ENCODE measurements at places on chromosomes 6 and 20.

GRCh38 chr6:83511901-83512681 is at the start of gene PRSS35:
TSS of gene PRSS35 (plus strand) at chr6:83512534. CDS start at chr6:83523442, 10,908 bp downstream.
- DNase-seq = no peak

DNA sequence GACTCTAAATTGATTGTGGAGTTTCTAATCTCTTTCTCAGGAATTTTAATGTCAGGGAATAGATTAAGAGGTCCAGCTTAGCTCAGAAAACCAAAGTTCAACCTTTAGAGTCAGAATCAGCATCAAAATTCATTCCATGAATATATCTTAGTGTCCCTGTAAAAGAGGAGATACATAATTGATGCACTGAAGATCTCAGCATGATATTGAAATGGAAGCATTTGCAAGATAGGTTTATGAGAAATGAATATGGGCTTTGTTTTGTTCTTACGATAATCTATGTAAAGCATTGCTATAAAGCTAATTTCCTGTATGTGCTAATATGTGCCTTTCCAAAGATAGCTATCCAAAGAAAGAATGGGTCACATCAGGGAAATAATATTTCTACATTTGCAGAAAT is 404.5 kb upstream of the HSF2 start:
- DNase-seq = no peak

DNA sequence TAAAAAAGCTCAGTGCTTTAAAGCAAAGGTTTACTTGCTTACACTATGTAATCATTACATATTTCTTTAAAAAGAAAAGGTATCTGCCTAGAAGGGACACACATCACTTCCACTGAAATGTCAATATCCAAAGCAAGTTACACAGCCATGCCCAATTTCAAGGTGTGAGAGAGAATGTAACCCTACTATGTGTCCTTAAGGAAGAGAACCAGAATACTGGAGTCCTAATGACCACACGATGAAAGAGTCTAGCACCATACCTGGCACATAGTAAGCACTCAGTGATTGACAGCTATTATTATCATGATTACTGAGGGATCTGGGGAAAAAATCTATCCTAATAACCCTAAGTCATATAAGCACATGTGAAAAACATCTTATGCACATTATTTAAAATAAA is 10.4 kb downstream of the CHD6 start:
- DNase-seq = no peak

DNA sequence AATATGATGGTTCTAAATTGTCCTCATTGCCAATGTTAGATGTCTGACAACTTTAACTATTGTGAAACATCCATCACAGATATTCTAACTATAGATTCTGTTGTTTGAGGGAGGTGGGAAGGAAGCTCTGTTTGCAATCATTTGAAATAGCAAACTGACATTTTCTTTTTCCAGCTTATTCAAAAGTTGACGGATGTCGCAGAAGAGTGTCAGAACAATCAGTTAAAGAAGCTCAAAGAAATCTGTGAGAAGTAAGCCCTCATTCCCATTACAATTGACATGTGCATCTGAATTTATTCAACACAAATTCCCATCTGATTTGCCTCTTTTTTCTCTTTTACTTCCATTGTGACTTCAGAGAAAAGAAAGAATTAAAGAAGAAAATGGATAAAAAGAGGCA is 280.6 kb upstream of the PLCB4 start:
- no peak for DNase-seq

DNA sequence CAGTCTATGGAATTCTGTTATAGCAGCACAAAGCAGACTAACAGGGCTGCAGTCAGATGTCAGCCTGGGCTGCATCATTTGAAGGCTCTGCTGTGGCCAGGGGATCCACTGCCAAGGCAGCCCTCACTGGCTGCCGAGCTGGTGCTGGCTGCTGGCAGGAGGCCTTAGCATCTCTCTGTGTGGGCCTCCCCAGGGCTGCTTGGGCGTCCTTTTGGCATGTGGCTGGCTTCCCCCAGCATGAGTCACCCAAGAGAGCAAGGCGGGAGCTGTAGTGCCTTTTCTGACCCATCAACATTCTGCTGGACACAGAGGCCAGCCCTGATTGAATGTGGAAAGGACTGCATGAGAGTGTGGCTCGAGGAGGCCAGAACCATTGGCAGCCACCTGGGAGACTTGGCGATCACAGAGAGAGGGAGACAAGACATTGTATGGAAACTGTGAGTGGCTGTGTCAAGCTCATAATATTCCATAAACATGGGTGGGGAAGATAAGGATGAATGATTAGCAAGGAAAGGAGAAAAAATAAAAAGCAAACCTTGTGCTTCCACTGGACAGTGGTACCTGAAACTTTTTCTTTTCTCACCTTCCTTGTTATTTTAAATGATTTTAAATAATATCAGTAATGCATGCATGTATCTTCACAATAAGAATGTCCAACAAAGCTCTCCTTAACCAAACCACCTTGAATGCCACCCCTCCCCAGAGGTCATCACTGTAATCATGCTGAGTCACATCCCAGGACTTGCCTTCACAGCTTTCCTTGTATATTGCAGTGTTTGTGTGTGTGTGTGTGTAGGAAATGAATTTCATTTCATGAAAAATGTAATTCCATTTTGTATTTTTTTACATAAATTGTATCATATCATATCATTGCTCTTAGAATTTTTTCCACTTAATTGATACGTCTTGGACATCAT is 55.0 kb upstream of the VSX1 start:
- DNase-seq = no peak

DNA sequence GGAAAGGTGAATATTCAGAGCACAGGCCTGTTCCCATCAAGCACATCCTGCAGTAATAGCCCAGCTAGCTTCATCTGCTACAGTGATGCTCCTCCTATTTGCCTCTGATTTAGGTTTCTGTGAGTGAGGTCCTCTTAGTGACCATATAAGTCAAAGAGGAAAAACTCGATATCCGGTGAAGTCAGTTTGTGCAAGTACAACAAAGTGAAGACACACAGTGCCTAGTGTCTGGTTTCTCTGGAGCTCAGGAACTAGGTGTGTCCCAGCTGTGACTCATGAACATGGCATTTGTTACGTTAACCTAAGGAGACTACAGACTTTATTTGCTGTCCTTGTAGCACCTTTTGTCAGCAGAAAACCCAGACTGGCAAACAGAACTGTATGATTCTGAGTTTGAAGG is 33.9 kb downstream of the EDN1 start:
- DNase-seq = no peak

- DNase-seq = no peak
These were observed 973.3 kb downstream of the EPHA7 start for GRCh38 chr6:92446052-92446451.

- DNase-seq = no peak
These were observed 684 bp upstream of the DNAH8 start for GRCh38 chr6:38714239-38715015.

DNA sequence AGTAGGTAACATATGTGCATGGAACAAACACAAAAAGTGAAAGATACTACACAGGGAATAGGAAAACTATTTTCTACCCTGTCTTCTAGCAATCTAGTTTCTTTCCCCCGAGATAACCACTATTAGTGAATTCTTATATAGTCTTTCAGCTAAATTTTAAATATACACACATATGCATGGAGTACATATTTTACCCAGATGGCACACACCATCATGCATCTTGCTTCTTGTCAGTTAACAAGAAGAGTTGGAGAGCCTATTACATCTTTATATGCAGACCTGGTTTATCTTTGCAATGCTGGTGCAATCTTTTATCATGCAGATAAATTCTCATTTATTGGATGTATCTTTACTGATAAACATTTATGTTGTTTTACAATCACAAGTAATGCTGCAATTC is 100.4 kb downstream of the OTOR start:
- DNase-seq = no peak

- no peak for DNase-seq
These were observed 142.0 kb upstream of the GMDS start for GRCh38 chr6:2387445-2387844.

GRCh38 chr6:127403636-127404035 is 55.6 kb downstream of the KIAA0408 start:
- no peak for DNase-seq

GRCh38 chr6:148599967-148600426 is 146.8 kb upstream of the UST start:
- DNase-seq = no peak

GRCh38 chr6:122778985-122779661 is 393 bp upstream of the FABP7 start:
- DNase-seq = no peak

All from activated T-cell treated with anti-CD3 and anti-CD28 coated beads for 24 hours (primary cell).